ENCODE measurements at places on chromosomes 6 and 20. TPM values are rescaled to one million over a fixed set of nuclear protein-coding genes. Genes with fewer than 3 reads are reported as not detected.

GRCh38 chr6:155077331-155077730 lies 82.2 kb downstream of the TIAM2 start:
- DNase-seq, result no peak

- no peak for DNase-seq
Measured at GRCh38 chr20:34954904-34955230, 739 bp downstream of the GSS start.

DNA sequence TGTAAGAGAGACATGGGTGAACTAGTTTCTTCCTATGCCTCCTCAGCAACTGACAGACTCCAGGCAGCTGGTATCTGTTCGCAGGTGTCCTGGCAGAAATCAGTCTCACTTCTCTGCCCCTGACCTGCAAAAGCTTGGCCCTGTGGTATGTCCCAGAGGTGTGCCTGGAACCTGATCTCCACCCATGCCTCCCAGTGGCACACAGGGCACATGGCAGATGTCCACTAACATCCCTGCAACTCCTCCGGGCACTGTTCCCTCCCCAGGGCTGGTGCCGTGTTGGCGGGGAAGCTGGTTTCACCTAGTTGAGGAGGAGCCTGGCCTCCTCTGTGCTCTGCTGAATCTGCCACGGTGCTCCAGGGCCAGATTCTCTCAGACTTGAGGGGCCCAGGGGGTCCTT lies 123.3 kb upstream of the GGTLC1 start:
- no peak for DNase-seq

DNA sequence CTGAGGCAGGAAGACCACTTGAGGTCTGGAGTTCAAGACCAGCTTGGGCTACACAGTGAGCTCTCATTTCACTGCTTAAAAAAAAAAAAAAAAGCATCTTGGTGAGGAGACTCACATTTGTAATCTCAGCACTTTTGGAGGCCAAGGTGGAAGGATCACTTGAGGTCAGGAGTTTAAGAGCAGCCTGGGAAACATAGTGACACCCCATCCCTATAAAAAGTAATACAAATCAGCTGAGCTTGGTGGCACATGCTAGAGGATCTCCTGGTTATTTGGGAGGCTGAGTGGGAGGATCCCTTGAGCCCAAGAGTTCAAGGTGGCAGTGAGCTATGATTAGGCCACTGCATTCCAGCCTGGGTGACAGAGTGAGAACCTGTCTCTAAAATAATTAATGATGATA lies 29.4 kb upstream of the SYNCRIP start:
- no peak for DNase-seq

DNA sequence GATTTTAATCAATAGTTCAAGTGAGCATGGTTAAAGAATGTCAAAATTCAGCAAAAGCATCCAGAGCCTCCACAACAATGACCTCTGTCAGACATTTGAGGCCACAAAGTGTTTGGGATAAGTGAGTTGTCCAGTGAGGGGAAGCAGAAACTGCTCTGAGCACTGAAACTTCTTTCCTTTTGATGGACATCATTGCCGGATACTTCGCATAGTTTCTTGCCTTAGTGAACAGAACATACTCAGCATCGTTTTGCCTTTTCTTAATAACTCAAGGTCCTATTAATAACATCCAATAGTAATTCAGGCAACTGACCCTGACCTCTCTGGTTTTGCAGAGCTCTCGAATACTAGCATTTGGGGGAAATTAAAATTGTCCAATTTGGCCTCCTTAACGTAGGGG lies 78.6 kb downstream of the EDN3 start:
- DNase-seq, result no peak

DNA sequence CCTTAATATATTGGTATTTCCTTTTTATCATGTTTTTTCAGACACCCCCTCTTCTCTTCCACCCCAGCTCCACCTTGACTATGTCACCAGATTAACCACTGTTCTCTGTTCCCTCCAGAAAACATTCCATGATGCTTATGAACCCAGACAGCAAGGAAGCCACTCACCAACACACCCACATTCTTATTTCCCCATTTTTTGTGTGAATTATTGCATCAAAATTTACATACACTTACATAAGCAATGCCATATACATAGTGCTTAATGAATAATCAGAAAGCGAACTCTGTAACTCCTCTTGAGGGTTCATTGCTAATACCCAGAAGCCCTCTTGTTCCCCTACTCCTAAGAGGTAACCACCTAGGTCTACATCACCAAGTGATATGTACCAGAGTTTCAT lies 182.3 kb upstream of the CDYL start:
- DNase-seq, result no peak

DNA sequence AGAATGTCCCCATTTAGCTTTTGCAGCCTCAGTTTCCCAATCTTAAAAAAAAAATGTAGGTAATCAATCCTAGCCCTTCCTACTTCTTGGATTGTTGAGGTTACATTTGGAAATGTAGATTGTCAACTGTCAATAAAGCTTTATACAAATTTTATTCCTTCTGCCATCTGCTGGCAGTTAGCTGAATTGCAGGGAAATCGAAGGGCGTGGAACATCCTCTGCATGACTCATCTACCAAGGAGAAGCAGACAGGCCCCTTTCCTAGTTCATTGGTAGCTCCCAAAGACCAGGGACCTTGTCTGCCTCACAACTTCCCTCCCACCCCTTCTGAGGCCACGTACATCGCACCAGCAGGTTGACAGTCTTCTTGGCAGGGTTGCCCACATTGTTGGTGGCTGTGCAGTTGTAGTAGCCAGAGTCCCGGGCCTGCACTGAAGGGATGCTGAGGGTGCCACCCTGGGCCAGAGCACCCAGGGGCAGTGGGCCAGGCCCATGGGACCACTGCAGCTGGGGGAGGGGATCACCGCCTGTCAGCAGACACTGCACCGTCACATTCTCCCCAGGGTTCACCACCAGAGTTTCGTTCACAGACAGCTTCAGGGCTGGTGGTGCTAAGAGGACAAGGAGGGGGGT lies 43.6 kb downstream of the MDGA1 start:
- no peak for DNase-seq

SNAI1 gene
- polyA plus RNA-seq, result 13.0 TPM

DNA sequence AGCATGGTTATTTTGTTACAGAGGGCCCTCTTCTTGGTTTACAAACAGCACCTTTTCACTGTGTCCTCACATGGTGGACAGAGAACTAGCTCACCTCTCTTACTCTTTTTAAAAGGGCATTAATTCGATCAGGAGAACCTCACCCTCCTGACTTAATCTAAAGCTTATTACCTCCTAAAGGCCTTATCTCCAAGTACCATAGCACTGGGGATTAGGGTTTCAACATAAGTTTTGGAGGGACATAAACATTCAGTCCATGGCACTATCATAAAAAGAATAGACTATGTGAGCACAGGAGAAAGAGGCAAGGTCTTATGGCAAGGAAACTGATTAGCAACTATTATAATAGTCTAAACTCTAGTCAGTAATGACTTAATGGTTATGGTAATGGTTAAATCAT lies 736.2 kb upstream of the ADGRB3 start:
- DNase-seq, result no peak

LGSN gene
- not detected for polyA plus RNA-seq

- DNase-seq, result no peak
Measured at GRCh38 chr6:42349753-42350511, 101.8 kb downstream of the TRERF1 start.

PPP1R14C gene
- polyA plus RNA-seq, result 36.3 TPM

TBP gene
- 22.4 TPM for polyA plus RNA-seq

Data from muscle of arm (tissue), 14 donors.